Bronchial epithelial cell (primary cell): ENCODE measurements at places on chromosomes 2 and 18. TPM values are rescaled to one million over a fixed set of nuclear protein-coding genes. Genes with fewer than 3 reads are reported as not detected.

ATP6V1B1 gene
- 0.64 TPM in 1 of 2 replicates, not detected in the other for total RNA-seq

COL3A1 gene
- 1.4 and 43.4 TPM in 2 replicates for total RNA-seq

PTH2R gene
- total RNA-seq, result under 0.01 and 0.13 TPM in 2 replicates

GRCh38 chr18:46001892-46002291 lies 34.8 kb upstream of the EPG5 start:
- no peak for DNase-seq

GRCh38 chr2:224666951-224667553 lies 49.1 kb downstream of the CCDC195 start:
- no peak for DNase-seq

DNA sequence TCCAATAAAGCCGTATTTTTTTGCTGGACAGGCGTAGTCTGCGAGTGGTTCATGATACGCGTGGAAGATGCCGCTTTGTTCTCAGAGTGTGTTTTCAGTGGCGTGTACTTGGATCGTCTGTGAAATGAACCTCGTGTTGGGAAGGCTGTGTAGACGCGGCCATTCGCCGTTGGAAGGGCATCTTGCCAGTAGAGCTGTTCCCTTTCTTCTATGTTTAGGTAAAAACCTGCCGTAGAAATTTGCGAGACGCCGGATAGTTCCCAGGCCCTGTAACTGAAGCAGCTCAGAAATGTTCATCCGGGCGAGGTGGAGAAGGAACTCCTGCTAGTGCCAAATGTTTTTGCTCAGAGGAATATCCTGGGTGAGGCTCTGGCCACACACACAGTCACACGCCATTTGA lies 133.6 kb downstream of the NFATC1 start:
- DNase-seq, result no peak
